ENCODE measurements at places on chromosomes 12 and 14. TPM values are rescaled to one million over a fixed set of nuclear protein-coding genes. Genes with fewer than 3 reads are reported as not detected.

- no peak for DNase-seq
- H3K4me1 ChIP-seq, result no peaks in the 10 kb centered on the region
- no peaks in the 10 kb centered on the region for H3K36me3 ChIP-seq
- no peaks in the 10 kb centered on the region for H3K27me3 ChIP-seq
- H3K4me3 ChIP-seq, result no peak overlapping the region
Measured at GRCh38 chr12:117528538-117528937, 167.1 kb upstream of the NOS1 start.

DNA sequence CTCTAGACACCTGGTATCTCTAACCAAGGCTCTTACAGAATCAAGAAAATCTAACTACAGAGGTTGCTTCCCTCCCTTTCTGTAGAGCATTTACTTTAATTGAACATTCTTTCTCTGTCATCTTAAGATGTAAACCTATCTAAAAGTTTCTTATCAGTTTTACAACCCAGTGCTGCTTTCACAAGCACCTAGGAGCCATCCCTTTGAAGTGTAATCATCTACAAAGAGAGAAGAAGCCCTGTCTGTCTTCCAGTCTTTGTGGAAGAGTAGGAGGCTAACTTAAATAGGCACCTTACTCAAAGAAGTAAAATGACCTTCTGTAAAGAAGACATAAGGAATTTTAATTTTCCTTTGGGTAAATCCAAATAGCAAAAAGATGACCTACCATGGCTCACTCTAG is 763.9 kb upstream of the LRFN5 start:
- no peak overlapping the region for H3K4me3 ChIP-seq
- H3K36me3 ChIP-seq, result no peaks in the 10 kb centered on the region
- no peaks in the 10 kb centered on the region for H3K4me1 ChIP-seq
- H3K27me3 ChIP-seq, result no peaks in the 10 kb centered on the region
- no peak overlapping the region for H3K27ac ChIP-seq

The ADGRD1 gene
- 58.8 TPM for total RNA-seq

DNA sequence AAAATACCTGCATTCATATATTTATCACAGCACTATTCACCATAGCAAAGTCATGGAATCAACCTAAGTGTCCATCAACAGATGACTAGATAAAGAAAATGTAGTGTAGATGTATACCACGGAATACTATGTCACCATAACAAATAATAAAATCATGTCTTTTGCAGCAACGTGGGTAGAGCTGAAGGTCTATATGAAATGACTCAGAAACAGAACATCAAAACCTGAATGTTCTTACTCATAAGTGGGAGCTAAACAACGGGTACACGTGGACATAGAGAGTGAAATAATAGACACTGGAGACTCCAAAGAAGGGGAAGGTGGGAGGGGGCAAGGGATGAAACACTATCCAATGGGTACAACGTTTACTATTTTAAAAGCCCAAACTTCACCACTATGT is 37.9 kb downstream of the SLC38A1 start:
- peaks cover 4% of the 10 kb centered on the region for H3K4me1 ChIP-seq
- no peaks in the 10 kb centered on the region for H3K27me3 ChIP-seq
- no peak overlapping the region for H3K4me3 ChIP-seq
- H3K27ac ChIP-seq, result no peak overlapping the region
- peaks cover 4% of the 10 kb centered on the region for H3K36me3 ChIP-seq
- DNase-seq, result no peak

The ARL6IP4 gene
- total RNA-seq, result 204 TPM

GRCh38 chr14:78618368-78618767 is 448.2 kb downstream of the NRXN3 start:
- no peak for DNase-seq
- H3K4me1 ChIP-seq, result no peaks in the 10 kb centered on the region
- no peak overlapping the region for H3K4me3 ChIP-seq
- H3K27me3 ChIP-seq, result no peaks in the 10 kb centered on the region

DNA sequence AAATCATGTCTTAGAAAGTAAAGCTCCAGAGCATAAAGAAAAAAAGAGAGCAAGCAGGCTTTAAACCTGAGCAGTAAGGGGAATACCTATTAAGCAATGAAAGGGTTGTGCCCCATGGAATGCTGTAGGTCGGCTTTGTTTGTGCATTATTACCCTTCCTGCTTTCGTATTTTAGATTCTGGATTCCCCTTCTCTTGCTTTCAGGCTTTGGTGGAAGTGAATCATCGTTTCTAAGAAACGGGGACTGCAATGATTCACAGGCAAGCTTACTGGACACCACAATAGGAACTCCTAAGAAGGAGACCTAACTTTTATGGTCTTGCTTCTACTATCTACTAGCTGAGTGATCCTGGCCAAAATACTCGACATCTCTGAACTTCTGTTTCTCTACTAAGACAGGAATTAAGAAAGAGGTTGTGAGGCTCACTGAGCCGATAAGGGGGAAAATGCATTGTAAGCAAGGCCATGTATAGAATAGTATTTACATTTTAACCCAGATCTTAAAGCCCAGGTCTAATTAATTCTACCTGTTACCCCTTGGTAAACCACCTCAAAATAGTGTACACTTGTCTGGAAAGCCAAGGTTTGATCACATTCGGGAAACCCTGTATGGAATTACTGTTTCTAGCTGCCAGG is 1.2 kb upstream of the BMAL2 start:
- H3K27ac ChIP-seq, result no peak overlapping the region
- H3K27me3 ChIP-seq, result peaks cover 63% of the 10 kb centered on the region
- no peak overlapping the region for H3K4me3 ChIP-seq
- DNase-seq, result no peak
- H3K4me1 ChIP-seq, result no peaks in the 10 kb centered on the region

DNA sequence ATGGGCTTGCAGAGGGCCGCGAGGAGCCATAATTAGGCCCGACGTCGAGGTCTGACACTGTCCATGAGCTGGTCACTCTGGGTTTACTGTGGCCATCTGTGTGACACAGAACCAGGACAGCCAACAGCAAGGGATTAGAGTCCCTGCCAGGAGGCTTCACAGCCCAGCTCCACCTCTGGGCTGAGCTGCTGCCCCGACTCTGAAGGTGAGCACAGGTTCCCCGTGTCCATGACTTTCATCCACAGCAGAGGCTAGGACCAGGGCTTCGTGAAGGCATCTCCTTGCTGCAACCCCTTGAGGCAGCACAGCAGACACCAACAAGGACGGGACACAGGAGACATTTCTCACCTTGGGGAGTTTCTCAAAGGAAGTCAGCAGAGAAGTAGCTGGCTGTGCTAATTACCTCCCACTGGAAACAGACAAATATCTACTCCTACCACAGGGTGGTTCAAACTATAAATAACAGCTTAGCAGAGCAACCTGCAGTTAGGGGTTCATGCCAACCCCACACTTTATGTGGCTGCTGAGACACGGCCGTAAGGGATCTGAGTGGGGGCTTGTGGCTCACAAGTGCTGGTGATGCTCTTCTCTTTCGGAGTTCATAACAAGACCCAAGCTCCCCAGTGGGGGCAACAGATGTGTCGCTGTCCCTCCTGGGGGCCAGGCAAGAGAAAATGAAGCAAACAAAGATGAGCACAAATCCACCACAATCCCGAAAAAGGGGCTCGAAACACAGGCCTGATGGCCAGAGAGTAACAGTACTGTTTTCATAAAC is 29.2 kb downstream of the ZFYVE21 start:
- DNase-seq, result no peak
- no peaks in the 10 kb centered on the region for H3K4me1 ChIP-seq
- H3K4me3 ChIP-seq, result no peak overlapping the region
- H3K27me3 ChIP-seq, result no peaks in the 10 kb centered on the region

DNA sequence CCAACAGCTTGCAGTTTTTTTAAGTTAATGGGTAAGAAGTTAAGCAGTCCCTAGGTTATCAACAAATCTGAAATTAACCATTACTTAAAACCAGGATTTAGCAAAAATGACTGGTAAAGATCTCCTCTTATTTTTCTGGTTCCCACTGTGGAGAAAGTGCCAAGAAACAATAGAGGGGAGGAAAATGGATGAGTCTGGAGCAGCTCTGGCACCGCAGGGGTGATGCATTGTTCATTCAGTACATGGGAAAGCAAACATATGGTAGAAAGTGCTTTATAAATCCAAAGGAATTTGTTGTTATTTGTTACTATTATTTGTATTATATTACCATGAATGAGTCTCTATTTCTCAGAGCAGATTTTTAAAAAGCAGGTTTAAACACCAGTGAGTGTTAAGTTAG is 92.2 kb downstream of the DYRK2 start:
- H3K4me3 ChIP-seq, result no peak overlapping the region
- no peak for DNase-seq
- no peaks in the 10 kb centered on the region for H3K4me1 ChIP-seq
- no peaks in the 10 kb centered on the region for H3K27me3 ChIP-seq
- H3K36me3 ChIP-seq, result no peaks in the 10 kb centered on the region

DNA sequence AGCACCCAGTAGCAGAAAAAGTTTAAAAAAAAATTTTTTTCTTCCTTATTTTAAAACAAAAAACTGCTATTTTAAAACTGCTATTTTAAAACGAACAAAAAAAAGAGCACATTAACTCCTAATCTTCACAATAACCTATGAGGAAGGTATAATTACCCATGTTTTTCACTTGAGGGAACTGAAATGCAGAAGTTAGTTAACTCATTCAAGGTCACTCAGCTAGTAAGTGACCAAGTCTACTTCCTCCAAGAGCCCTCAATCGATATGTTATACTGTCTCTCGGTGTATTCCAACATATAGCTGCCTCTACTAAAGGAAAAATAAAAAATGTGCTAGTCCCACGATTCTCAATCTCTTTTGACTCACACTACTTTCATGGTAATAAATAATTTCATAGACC is 7.8 kb downstream of the RPAP3 start:
- no peaks in the 10 kb centered on the region for H3K27me3 ChIP-seq
- H3K27ac ChIP-seq, result no peak overlapping the region
- no peaks in the 10 kb centered on the region for H3K4me1 ChIP-seq
- no peak overlapping the region for H3K4me3 ChIP-seq

The TMEM63C gene
- total RNA-seq, result 0.74 TPM

The MGP gene
- not detected for total RNA-seq
